Nucleus accumbens (tissue), 56 donors: ENCODE measurements at places on chromosomes 2 and 18.

DNA sequence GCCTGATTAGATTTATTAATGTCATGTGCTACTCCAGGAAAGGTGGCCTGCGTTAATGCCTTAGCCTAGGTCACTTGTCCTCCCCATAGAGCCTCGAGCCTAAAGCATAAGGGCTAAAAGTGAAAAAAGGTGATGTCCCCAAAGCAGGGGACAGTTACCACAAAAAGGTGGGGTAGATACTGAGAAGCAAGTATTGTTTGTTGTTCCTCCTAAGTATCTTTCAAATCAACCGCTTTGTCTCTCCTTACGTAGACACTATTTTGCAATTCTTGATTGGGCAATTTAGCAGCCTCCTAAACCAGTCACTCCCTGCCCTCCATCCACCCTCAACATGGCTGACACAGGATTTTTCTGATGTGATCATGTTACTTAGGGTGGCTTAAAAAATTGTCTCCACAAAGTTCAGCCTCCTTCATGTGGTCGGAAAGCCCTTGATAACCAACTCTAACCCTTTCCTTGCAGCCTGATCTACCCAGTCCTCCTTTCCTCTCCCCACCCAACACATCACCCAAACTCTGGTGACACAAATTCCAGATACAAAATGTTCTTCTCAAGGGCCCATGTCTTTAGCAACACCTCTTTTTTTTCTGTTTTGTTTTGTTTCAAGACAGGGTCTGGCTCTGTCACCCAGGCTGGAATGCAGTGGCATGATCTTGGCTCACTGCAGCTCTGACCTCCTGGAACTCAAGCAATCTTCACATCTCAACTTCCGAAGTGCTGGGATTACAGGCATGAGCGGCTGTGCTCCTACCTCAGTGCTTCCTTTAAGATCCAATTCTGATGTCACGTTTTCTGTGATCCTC lies 6.9 kb downstream of the INHA start:
- DNase-seq = no peak

DNA sequence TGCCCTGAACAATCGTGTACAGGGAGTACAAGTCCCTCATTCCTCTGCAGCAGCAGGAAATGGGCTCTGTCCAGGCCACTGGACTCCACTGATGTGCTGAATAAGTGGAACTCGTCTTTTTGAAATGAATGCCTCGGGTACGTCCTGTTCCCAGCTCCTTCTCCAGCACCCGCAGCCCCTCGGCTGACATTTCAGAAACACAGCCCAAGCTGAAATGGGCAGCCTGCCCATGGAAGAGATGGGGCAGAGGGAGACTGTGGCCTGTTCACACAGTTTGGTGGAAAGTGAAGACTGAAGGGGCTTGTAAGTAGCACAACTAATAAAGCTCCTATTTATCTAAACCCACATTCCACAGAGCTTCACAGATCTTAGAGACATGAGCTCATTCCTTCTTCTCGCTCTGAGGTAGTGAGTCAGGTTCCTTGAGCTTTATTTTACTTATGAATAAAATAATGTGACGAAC lies 498.6 kb downstream of the TXNL1 start:
- peak; percentile 4 for DNase-seq

- DNase-seq = no peak
Measured at GRCh38 chr18:13801260-13801601, 22.7 kb upstream of the MC5R start.

DNA sequence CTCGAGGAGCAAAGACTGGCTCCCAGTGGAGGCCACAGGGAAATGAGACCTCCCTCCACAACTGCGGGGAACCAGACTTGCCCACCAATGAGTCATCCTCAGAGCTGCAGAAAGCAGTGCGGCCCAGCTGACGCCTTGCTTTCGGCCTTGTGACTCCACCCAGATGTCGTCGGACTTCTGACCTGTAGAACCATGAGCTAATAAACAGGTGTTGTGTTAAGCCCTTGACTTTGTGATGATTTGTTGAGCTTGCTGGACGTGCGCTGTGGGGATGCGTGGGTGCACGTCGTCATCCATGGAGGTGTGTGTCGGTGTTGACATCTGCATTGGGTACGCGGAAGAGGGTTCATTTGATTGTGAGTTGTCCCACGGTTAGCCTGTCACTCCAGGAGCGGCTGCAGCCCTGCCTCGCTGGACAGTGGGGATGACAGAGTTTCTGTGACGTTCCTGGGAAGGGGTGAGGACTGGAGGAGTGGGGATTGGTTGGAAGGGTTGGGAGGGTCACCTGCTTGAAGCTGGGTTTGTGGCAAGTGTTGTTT lies 154.1 kb downstream of the SH3BP4 start:
- DNase-seq = no peak

DNA sequence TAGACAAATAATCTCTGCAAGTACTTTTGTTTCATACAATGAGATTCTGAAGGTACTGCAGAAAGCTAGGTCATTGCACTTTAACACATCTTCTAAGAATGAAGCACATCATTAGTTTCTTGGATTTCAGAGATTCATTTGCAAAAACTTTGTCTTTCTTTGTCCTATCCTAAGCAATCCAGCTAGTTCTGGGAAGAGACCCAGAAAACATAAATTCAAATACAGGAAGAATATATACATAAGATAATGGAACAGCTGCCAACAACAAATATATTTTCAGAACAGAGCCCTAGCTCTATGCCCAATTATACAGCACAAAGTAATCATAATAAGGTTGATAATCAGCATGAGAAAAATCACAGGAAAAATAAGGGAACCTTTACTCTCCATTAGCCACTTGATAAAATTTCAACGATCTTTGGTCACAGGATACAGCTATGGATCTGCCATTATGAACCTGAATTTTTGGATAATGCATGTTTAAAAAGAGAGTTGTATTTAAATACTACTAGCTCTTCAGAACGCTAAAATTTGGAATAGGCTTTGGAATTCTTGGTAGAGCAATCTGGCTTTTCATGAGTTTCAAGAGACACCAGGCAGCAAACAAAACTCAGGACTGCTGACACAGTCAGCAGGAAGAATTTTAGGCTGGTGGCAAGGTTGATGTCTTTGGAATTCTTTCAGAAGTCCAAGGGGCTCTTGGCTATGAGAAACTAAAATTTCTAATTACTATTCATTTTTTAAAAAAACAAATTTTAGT lies 250.4 kb upstream of the SMIM21 start:
- DNase-seq = no peak

GRCh38 chr2:218192902-218193430 lies 24.0 kb upstream of the ARPC2 start:
- no peak for DNase-seq

- DNase-seq = no peak
Measured at GRCh38 chr2:20071397-20072383, 20.3 kb upstream of the LAPTM4A start.

- DNase-seq = no peak
Measured at GRCh38 chr18:58307441-58307840, 263.4 kb downstream of the NEDD4L start.

DNA sequence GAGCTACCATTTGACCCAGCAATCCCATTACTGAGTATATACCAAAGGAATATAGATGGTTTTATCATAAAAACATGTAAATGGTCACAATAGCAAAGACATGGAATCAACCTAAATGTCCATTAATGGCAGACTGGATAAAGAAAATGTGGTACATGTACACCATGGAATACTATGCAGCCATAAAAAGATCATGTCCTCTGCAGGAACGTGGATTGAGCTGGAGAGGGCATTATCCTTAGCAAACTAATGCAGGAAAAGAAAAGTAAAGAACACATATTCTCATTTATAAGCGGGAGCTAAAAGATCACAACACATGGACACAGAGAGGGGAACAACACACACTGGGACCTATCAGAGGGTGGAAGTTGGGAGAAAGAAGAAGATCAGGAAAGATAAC lies 22.9 kb downstream of the SLC38A11 start:
- no peak for DNase-seq

DNA sequence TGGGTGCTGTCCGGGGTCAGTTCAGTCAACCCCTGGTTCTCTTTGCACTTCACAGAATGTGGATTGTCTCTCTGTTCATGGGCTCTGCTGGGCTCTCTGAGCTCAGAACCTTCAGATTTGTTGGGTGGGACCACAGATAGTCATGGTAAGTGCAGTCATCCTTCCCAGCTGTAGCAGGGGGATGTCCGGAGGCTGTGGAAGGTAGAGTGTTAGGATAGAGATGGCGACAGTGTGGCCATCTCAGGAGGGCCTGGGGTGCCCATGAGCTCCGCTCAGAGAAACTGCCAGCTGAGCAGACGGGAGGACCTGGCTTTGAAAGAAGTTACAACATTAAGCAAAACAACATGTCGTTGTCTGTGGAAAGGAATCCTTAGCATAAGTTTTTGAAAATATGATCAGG lies 149.8 kb downstream of the FAM210A start:
- DNase-seq = no peak

- no peak for DNase-seq
Measured at GRCh38 chr2:118091631-118092030, 3.4 kb downstream of the INSIG2 start.

- DNase-seq = no peak
Measured at GRCh38 chr2:122100346-122100745, 344.9 kb downstream of the TSN start.

GRCh38 chr2:187939180-187939579 lies 352.5 kb upstream of the GULP1 start:
- no peak for DNase-seq

GRCh38 chr2:60104514-60105505 lies 448.6 kb downstream of the BCL11A start:
- no peak for DNase-seq

GRCh38 chr18:22913861-22914260 lies 19.3 kb upstream of the RBBP8 start:
- no peak for DNase-seq

DNA sequence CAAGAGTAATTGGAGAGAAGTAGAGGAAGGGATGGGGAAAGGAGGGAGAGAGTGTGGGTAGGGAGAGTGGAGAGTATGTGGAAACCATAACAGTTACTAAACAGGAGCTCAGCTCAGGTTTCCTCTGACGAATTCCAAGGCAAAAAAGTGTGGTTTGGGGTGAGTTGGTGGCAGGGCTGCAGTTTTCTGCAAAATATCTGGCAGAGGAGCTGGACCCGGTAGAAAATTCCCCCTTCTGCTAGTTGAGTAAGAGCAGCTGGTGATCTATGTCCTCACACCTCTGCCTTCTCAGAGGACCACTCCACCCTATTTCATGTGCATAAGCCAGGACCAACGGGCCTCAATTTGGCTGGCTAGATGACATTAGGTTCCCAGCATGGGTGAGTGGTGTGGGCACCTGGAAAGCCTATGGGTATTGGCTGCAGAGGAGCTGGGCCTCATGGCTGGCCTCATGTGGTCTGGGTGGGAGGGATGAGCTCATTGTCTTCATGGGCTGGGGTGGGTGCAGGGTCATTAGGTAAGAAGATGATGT lies 13.2 kb downstream of the NRP2 start:
- DNase-seq = no peak

DNA sequence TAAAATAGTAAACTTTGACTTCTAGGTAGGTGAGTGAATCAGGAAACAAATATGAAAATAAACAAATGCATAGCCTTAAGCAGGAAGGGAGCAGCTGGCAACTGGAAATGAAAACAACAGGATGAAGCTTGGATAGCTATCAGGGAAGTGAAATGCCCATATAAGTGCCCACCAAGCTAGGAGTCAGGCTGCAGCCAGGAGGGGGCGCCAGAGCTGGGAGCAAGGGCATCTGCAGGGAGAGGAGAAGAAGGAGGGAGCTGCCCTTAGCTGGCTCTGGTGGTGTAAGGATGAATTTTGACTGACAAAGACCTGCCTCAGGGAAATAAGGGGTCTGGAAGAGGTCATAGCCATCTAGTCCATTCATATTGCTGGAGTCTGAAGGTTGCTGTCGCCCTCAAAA lies 298.3 kb downstream of the TDRD15 start:
- no peak for DNase-seq

DNA sequence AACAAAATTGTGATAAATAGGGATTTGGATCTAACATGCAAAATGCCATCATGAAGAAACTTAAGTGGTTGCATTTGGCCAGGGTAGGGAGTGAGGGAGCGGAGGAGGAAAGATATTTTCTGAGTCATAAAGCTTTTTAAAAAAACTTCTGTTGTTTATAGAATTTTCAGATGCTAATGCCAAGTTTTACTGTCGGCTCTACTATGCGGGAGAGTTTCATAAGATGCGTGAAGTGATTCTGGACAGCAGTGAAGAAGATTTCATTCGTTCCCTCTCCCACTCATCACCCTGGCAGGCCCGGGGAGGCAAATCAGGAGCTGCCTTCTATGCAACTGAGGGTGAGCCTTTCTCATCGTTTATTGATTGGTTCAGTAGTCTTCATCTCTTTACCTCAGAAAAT lies 56.0 kb upstream of the PTH2R start:
- DNase-seq = no peak

DNA sequence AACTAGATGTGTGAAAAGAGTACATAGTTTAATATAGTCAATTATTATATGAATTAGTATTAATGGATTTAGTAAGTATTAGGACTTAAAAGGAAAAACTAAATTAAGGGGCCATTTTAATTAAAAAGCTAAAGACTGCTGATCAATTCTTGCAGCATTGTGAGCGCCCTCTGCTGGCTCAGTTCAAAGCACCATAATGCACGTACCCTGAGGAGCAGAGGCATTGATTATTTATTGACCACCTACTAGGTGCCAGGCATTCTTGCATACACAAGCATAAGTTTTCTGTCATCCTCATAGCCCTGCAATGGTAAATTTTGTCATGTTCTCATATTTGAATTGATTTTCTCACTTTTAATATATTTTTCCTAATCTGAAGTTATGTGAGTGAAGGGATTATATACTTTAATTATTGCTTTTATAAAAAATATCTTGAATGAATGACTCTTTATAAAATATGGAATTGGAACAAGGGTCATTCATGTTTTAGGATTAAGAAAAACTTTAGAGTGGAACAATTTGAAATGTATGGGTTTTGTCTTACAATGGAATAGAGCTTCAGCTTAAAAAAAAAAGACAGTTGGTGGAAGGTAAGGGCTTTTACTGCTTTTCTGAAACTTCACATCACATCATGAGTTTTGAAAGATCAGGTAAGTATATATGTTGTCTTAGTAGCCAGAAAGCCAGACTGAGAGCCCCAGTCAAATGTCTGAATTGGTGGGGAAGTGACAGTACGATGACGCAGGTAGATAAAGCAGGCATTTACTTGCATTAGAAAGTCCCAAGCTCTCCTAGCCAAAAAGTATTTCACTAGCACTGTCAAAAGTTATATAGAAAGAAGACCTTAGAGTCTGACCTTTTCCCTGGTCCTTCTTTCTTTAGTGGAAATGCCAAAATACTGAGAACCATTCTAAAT lies 9.7 kb downstream of the ITGA4 start:
- peak; percentile 21 for DNase-seq

- no peak for DNase-seq
Measured at GRCh38 chr2:7077660-7078267, 160.6 kb downstream of the RNF144A start.
